Left cardiac atrium (tissue), 4 donors: ENCODE measurements at places on chromosomes 12 and 14.

DNA sequence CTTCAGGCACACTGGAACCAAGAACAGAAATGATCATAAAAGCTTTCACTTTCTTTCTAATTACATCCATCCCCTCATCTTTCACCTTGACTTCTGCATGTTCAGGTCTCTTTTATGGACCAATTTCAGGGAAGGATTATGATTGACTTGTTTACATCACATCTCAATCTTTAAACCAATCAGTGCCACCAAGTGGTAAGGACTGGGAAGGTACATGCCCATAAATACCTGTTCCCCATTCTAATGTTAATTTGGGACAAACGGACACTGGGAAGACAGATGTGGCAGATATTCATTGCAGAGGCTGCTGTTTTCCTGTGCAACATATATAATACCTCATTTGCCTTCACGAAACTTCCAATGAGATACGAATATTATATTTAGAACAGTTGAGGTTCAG is 978.1 kb downstream of the GALC start:
- DNase-seq: no peak

DNA sequence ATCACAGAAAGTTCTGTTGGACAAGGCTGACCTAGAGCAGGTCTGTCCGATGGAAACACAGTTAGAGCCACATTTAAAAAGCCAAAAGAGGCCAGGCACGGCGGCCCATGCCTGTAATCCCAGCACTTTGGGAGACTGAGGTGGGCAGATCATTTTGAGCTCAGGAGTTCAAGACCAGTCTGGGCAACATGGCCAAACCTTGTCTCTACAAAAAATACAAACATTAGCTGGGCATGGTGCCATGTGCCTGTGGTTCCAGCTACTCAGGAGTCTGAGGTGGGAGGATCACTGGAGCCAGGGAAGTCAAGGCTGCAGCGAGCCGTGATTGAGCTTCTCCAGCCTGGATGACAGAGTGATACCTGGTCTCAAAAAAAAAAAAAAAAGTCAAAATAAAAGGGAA is 14.9 kb downstream of the UBE3B start:
- DNase-seq: no peak

DNA sequence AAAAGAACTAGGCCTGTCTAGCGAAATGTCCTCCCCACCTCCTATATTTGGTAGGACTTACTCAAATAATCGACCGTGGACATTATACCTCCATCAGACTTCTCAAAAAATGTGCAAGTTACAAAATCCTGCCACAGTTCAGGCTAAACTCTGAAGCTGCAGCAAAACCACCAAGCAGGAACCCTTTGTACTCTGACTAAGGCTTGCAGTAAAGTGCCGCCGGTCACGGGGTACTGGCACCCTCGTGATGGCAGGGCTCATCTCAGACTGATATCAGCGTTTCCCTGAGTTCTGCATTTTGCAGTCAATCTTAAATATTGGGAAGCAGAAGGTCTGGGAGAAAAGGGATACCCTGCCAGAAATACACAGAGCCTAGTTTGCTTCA is 17.1 kb downstream of the SLC11A2 start:
- DNase-seq: peak; percentile 66

DNA sequence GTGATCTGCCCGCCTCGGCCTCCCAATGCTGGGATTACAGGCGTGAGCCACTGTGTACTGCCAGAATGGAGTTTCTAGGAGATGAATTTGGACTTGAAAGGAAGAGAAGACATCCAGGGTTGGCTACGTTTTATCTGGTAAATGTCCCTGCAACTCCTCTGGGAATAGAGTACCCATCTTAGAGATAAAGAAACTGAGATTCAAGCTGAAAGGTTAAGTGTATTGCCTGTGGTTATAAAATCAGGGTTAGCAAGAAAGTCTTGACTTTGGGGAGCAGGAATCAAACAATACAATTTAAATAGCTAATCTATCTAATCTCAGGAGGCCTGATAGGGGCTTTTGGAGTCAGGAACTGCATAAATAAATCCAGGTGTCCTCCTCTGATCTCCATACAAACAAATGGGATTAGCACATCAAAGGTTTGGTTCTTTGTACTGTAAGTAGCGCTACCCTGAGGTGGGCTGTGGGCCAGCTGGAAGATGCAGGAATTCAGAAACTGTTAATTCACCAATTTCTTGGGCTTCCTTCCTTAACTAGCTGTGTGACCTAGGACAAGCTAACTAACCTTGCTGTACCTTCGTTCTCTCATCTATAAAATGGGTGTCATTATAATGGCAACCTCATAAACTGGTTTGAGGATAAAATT is 45.1 kb downstream of the TBX3 start:
- no peak for DNase-seq
